ENCODE measurements at places on chromosomes 4 and X.

- DNase-seq, result no peak
These were observed 33.9 kb downstream of the PCDH7 start for GRCh38 chr4:30754021-30754420.

DNA sequence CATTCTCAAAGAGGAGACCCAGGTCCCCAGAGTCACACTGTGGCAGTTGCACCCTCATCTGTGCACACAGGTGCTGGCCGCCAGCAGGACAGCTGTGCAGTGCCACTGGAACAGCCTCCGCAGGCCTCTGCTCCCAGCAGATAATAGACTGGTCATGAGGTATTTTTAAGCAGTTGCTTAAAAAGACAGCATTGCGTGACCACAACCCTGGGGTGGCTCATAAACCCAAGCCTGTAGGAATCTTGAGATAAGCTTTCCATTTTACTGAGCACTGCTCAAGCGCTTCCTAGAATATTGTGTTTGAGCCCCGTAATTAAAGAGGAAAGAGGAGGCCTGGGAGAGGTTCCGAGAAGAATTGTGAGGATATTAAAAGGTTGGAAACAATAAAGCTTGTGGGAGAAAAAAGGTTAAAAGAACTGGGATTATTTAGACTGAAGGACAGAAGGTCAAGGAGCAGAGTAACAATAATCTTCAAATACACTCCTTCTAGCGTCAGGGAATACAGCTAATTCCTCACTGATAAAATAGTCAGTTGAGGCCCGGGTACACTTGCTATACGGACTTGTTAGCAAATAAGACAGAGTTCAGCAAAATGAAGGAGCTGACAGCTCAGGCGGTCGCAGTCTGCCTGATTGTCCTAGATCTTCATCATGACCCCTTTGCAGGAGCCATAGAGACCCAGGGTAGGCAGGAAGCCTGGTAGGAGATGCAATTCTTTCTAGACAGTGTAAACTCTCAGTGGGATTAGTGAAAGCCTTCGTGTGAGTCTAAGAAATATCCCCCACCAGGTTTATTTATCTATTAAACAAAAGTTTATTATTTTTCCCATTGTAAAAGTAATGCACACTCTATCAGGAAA is 86.2 kb upstream of the KIT start:
- DNase-seq, result no peak

DNA sequence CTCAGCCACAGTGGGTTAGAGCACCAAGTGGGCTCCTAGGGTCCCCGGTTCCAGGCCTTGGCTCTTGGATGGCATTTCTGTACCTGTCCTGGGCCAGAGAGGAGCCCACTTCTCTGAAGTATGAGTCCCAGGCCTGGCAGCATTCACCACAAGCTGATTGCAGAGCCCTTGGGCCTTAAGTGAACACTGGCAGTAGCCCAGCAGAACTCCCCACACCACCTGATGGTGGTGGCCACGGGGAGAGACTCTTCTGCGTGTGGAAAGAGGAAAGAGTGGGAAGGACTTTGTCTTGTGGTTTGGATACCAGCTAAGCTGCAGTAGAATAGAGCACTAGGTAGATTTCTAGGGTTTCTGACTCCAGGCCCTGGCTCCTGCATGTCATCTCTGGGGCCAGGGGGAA is 104.8 kb downstream of the DLG3 start:
- DNase-seq, result no peak

DNA sequence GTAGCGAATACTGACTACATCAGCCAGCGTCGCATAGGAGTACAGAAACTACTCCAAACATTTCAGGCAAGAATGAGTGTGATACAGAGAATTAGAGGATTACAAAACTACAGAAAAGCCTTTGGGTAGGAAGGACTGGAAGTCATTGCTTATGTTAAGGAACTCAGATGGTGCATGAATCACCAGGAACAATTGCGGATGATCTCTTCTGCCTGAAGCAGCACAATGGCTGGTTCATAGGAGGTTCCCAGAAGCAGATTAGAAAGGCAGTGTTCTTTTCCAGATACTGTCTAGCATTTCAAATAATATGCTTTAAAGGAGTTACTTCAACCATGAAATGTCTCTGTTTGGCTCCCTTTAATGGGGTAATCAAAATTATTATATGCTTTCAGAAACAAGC is 42.5 kb upstream of the MAP9 start:
- no peak for DNase-seq

DNA sequence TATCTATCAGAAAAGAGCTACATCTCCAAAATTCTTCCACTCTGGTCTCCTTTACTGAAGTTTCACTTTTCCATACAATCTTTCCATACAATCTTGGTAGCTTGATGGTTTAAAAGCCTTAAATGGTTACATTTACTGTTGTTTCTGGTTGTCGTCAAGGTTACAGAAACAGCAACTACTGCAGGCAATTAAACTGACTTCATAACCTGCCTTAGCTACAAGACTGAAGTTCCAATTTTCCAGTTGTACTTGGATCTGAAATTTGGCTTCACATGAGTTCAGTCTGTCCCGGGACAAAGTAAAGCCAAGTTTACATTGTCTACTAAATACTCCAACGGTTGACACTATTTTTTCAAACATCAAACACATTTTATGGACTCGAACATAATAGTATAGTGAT is 326.4 kb downstream of the ANKRD50 start:
- DNase-seq, result no peak

GRCh38 chr4:722169-722725 is 16.6 kb downstream of the PCGF3 start:
- DNase-seq, result no peak

GRCh38 chrX:121666171-121666570 is 618.8 kb downstream of the GLUD2 start:
- no peak for DNase-seq

DNA sequence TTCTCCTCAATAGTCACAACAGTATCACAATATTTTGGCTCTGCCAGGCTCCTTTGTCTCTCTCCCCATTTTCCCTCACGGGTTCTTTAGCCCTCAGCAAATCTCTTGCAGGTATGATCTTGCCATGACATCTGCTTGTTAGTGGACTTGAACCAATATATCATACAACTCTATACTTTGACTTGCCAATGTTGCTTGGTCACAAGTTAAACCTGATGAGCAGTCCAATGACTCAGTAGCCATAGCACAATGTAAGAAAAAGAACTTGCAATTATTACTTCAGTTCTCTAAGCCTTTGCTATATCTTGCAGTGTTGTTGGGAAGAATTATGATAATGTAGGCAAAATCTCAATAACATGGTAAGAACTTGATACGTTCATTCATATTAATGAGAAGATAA is 174.6 kb upstream of the NRK start:
- no peak for DNase-seq

GRCh38 chr4:141571362-141571761 is 65.0 kb upstream of the IL15 start:
- DNase-seq, result no peak

DNA sequence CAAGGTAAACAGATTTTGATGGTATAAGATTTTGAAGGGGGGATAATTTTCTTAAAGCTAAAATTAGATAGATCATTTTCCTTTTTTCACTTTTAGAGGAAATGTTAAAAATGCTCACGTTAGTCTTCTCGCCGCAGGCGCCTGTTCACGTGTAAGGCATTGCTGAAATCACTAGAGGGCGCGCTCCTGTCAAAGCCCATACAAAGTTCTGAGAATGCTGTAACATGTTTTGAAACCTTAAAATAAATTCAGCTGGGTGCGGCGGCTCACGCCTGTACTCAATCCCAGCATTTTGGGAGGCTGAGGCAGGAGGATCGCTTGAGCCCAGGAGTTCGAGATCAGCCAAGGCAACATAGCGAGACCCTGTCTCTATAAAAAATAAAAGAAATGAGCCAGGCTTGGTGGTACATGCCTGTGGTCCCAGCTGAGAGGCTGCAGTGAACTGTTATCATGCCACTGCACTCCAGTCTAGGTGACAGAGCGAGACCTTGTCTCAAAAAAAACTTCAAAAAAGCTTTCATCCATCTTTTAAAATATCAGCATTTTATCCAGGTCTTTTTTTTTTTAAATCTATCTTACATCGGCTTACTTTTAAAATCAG is 138.0 kb downstream of the RBMX2 start:
- peak; percentile 42 for DNase-seq

DNA sequence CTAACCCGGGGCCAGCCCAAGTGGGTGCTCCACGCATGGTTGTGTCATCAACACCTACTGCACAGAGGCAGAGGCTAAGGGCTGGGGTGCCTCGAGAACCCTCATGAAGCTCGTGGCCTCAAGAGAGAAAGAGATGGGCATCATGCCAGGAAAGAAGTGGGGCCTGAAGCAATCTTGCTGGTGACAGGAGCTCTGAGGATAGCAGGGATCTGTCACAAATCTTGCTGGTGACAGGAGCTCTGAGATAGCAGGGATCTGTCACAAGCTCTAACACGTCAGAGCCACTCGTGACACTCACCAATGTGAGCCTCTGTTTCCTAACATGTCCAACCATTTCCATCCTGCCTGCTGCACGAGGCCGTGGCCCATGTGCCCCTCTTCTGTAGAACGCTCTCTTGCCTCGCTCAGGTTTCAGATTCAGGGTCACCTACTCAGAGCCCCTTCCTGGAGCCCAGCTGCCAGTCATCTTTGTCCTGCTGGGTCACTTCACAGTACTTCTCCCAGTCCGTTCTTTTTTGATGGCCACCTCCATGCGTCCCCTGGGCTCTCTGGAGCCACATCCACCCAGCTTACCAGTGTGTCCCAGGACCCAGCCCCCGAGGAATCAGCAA is 21.1 kb downstream of the PNMA6E start:
- no peak for DNase-seq

DNA sequence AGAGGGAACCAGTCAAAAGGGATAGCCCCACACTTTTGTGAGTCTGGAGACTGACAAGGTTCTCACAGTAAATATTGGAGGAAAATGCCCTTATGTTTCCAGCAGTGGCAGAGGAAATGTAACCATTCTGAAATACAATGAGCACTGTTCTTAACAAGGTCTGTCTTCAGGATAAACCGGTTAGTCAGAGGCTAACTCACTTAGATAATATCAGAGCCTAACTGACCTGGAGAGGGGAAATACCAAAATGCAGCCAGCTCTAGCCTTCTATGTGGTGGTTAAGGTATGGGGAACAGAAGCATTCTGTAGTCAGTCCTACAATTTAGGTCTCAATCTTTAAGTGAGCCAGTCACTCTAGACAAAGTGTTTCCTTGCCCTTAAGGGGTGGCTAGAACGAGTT is 70.8 kb downstream of the TBCK start:
- no peak for DNase-seq

GRCh38 chrX:38879631-38880220 is 78.5 kb downstream of the MID1IP1 start:
- peak; percentile 76 for DNase-seq

DNA sequence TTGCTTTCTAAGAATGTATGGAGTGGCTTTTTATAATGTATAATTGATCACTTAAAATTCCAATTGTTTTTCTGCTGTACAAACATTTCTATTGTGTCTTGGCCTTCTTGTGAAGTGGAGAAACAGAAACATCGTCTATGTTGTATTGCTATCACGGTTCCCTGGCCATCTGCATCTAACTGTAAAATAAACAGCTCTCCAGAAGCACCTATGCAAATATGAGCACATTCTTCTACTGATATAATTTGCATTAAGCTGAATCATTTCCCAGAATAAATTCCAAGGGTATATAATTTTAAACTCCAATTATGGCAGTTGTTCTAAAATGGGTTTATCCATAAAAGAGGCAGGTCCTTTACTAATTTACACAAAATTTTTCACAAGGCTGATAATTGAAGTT is 261.6 kb upstream of the STS start:
- no peak for DNase-seq

- no peak for DNase-seq
These were observed 47.2 kb downstream of the PNMA5 start for GRCh38 chrX:152946681-152947080.

DNA sequence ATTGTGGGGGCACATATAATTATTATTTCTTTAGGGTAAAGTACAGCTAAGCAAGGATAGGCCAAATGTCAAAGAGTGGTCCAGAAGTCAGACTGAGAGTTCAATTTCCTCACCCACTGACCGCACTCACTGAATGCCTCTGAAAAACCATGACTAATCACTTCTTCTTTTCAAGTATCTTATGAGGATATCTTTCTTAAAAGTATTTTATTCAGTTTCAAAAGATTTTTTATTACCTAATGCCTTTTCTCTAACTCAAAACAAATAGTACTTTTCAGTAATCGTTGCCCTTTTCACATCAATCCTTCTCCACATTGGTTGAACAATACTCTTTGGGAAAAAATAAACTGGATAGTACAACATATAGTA is 61.7 kb upstream of the CAMK2D start:
- no peak for DNase-seq

DNA sequence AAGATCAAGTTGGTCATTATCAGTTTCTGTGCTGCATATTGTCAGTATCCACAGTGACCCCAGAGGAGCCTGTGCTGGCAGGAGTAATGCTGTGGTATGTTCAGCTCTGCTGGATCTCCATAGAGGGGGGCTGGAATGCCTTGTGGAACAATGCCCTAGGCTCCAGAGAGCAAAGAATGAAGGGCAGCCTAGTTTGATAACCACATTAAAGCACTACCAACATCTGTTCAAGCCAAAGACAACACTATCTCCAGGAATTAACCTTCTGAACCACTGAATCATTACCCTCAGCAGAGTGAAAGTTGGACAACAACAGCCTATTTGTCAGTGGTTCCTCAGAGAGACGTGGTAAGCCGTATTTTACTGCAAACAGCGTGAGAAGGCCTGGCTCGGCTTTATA is 192.3 kb upstream of the CXorf66 start:
- no peak for DNase-seq

DNA sequence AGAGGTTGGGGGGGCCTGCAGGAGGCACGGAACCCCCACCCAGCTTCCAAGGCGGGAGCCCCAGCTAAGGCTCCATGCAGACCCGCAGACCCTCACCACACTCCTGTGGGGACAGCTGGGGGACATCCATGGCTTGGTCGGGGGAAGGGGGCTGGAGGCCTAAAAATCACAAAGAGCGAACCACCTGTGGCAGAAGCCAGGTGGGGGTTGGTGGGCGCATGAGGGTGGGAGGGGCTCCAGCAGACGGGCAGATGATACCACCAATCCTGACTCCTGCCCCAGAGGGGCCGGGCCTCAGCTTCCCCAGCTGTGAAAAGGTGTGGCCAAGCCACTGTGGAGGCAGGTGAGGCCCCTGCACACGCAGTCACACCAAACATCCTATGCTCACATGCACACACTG is 111.6 kb downstream of the FAM53A start:
- DNase-seq, result no peak

GRCh38 chr4:112073181-112073580 is 72.1 kb upstream of the FAM241A start:
- DNase-seq, result no peak

- DNase-seq, result no peak
These were observed 55.2 kb downstream of the GAB1 start for GRCh38 chr4:143391895-143392294.

DNA sequence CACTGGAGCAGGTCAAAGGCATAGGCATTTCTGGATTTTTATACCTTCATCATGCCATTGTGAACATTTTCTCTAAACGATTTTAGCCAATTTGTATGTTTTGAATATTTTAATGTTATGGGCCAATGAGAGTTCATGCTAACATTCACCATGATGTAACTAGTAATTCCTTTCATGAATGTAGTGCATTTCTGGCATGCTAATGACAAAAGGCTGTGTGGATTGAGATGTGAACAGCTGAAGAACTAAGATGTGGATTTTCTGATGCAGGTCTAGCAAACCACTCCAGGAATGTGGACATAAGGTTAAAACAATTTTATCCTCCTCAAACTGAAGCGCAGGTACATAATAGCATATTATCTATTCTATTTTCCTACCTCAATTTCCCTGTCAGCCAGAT is 269.4 kb downstream of the NLGN4X start:
- DNase-seq, result no peak
